ENCODE measurements at places on chromosomes 2 and 18. TPM values are rescaled to one million over a fixed set of nuclear protein-coding genes. Genes with fewer than 3 reads are reported as not detected.

DNA sequence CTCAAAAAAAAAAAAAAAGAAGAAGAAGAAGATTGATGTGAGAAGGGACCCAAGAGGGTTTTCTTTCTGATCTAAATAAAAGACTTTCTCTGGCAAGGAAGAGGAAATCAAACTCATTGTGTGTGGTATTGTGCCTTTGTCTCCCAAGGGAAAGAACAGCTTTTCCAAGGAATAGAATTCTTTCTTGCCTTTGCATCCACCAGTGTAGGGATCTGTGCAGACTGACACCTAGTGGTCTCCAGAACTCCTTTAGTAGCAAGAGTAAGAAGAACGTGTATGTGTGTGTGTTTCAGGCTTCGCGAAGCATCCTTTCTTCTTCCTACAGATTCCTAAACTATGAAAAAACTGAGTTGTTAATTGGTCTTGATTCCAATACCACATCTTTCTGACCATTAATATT is 33.5 kb upstream of the CRIM1 start:
- DNase-seq, result no peak

Gene CNRIP1
- not detected for total RNA-seq

Gene ACMSD
- total RNA-seq, result not detected

DNA sequence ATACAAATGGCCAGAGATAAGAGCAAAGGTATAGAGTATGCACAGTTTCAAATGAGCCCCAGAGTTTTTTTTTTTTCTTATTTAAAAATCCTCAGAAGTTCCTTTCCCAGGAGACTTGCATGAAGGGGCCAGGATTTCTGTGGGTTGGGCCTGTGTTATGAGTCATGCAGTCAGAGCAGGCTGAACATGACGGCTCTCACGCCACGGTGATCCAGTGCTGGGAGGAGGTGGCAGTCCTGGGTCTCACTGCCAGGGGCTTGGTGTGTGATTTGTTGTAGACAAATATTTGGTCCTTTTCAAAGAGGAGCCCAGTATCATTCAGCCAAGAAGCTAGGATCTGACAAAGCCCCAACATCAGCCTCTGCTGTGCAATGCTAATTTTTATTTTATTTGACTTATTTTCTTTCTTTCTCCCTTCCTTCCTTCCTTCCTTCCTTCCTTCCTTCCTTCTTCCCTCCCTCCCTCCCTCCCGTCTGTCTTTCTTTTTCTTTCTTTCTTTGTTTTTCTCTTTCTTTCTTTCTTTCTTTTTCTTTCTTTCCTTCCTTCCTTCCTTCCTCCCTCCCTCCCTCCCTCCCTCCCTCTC is 10.4 kb upstream of the KCNE4 start:
- no peak for DNase-seq

Gene IL1F10
- total RNA-seq, result not detected

DNA sequence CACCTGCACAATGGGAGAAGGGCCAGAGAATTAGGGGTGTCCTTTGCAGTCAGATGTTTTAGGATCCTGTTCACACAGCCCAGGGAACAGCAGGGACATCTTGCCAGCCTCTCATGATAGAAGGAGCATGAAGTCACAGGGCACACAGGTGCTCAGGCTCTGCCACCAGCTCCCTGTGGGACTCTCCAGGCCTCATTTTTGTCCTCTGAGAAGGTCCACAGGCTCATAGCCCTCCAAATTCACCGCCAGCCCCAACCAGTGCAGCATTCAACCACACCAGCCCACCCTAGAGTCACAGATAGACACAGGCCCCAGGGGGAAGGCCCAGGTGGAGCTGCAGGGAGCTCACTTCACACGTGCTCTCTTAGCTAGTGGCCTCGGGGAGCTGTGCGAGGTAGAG is 391.7 kb downstream of the TNS1 start:
- peak; percentile 21 for DNase-seq

DNA sequence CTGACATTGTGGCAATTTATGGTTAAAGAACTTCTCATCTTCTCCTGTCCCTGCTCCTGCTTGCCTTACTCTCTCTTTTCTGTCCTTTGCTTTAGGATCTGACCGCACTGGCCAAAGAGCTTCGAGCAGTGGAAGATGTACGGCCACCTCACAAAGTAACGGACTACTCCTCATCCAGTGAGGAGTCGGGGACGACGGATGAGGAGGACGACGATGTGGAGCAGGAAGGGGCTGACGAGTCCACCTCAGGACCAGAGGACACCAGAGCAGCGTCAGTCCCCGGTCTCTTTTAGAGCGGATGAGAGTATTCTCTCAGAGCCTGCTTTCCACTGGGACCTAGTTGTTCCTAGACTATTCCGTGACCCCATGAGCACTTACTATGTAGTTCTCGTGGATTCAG is 122.2 kb upstream of the IL1R2 start:
- no peak for DNase-seq

Gene DLGAP1
- total RNA-seq, result not detected

- DNase-seq, result no peak
These were observed 117.3 kb upstream of the ZFP36L2 start for GRCh38 chr2:43343573-43344304.

GRCh38 chr18:47501946-47502345 is 250.5 kb upstream of the SKOR2 start:
- no peak for DNase-seq

- no peak for DNase-seq
These were observed 78.1 kb downstream of the SPTBN1 start for GRCh38 chr2:54534221-54534620.

DNA sequence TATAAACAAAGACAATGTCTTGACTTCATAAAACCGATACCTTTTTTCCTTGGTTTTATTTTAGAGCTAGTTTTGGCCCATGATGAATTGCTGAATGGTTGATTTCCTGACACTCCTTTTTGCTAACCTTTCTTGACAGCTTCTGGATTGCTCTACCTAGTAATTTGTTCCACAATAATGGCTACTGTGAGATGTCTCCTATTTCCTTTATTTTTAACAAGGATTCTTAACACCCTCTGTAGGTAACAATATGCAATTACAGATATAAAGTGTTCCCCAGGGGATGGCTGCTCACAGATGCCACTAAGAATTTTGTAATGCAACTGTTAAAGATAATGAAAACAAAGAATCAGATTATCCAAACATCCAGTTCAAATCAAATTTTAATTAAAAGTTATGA is 100.8 kb upstream of the ATP5MC3 start:
- no peak for DNase-seq

GRCh38 chr2:78861546-78861945 is 164.0 kb upstream of the REG3G start:
- DNase-seq, result no peak
